CD4-positive, alpha-beta T cell treated with Interleukin-17A for 4 hours (primary cell): ENCODE measurements at places on chromosomes 11 and 22.

- no peak for DNase-seq
Observed at GRCh38 chr11:56905936-56906335, 82.8 kb upstream of the OR5AK2 start.

GRCh38 chr22:44975427-44976262 is 34.2 kb downstream of the PHF21B start:
- peak; percentile 29 for DNase-seq

DNA sequence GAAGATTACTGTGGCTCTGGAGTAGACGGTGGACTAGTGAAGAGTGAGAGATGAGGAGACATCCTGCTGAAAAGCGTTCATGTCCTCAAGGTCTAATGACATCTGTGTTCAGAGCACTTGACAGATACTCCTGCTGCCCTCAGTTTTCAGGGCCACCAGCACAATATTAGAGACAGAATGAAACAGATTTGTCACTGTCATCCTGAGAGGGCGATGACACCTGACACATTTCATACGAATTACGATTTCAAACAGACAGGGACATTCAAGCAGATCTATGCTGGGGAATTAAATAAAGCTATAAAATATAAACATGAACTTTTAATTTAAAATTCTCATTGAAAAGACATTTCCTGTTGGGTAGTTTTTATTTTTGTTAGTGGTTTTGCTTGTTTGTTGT is 29.1 kb downstream of the SVIP start:
- DNase-seq = no peak

DNA sequence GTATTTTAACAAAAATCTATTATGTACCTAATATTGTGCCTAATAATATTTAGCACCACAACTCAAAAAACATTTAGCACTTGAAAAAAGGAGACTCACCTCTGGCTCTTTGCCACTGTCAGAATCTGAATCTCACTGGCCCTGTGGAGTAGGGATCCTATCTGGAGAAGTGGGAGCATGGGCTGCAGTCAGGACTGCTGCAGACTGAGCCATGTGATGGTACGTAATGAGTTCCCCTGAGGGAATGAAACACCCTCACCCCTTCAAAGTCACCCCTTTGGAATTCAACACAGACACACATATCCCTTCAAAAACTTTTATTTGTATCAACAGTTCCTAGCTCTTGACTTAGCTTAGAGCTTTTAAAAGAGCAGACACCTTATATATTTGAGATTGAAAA is 6.5 kb downstream of the PTPMT1 start:
- DNase-seq = no peak

GRCh38 chr11:9473408-9473807 is 12.6 kb downstream of the ZNF143 start:
- DNase-seq = no peak

DNA sequence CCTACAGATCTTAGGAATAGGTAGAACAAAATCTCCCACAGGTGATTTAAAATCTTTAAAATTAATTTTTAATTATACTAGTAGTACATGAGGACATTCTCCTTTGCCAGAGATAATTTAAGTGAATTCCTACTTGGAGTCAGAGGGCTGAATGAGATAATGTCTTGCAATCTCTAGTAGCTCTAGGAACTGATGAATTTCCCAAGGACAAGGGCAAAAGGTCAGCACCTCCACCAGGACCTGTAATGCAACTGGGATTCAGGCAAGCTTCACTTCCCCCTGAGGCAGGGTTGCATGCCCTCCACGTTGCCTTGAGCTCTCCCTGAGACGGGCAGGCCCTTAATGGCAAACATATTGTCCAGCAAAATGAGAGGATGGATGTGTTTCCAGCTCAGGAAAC is 330.3 kb upstream of the PITPNB start:
- no peak for DNase-seq

- no peak for DNase-seq
Observed at GRCh38 chr11:83687787-83688186, 401.6 kb upstream of the CCDC90B start.

GRCh38 chr11:8168485-8169257 is at the start of gene RIC3:
TSS of gene RIC3 (minus strand) at chr11:8169025. CDS start at chr11:8168989, 36 bp downstream.
- peak; percentile 57 for DNase-seq

GRCh38 chr11:1640076-1640946 is 10.7 kb downstream of the KRTAP5-5 start:
- peak; percentile 54 for DNase-seq

DNA sequence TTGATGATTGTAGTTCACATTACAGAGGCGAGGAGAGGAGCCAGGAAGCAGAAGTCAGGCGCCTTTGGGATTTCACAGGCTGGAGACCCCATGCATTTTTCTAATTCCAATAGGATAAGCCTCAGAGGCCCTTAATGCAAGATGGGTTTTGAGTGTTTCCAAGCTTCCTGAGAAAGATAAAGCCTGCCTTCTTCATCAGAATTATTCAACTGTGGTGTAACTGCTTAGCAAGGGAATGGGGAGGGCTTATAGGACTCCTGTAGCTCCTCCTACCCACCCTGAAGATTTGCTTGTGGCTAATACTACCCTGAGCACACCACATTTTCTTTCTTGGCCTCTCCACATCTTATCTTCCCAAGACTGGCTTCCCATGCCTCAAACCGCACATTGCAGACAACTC is 151.1 kb upstream of the ISX start:
- no peak for DNase-seq

- no peak for DNase-seq
Observed at GRCh38 chr11:134857035-134857434, 445.0 kb upstream of the B3GAT1 start.

GRCh38 chr11:130593064-130593463 is 144.6 kb downstream of the ADAMTS15 start:
- no peak for DNase-seq
